NCI-H187 (cell line): ENCODE measurements at places on chromosomes 7 and 10.

DNA sequence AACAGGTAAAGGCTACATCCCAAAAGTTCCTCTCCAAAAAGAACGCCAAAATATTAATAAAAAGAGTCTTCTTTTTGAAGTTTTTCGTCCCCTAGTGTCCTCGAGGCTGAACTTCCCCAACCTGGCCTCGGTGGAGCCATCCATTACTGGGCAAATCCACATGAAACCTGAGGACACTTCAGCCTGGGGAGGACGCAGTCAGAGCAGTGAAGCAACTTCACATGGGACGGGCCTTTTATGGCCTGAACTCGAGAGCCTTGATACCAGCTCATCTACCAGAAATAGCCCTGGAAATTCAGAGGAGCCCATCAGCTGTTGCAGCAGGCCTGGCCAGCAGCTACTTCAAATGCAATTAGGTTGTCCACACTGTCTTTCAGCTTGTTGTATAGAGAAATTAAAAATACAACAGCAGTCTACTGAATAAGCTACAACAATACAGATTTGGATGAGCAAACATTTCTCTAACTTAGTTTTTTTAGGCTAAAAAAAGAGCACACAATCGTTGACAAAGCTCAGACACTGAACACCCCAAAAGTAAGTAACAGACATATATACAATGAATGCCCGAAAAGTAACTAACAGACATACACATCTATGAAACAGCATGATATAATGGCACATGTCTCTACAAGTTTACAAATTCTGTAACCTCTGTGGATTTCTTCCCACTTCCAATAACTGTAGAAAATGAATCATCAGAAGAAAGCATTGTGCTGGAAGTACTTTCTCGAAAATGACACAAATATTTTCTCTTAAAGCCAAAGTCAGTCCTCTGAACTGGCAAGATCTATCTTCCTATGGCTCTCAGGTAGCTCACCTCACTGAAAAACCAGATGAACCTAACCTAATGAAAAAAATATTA, at the start of gene SVIL:
Gene SVIL, minus strand, starts transcription at position 208 of the 862 bp plus-strand sequence. CDS start 79,913 bp downstream, outside the sequence.
- DNase-seq = no peak

GRCh38 chr7:5420067-5420880, 3.4 kb downstream of the TNRC18 start:
- DNase-seq = no peak

DNA sequence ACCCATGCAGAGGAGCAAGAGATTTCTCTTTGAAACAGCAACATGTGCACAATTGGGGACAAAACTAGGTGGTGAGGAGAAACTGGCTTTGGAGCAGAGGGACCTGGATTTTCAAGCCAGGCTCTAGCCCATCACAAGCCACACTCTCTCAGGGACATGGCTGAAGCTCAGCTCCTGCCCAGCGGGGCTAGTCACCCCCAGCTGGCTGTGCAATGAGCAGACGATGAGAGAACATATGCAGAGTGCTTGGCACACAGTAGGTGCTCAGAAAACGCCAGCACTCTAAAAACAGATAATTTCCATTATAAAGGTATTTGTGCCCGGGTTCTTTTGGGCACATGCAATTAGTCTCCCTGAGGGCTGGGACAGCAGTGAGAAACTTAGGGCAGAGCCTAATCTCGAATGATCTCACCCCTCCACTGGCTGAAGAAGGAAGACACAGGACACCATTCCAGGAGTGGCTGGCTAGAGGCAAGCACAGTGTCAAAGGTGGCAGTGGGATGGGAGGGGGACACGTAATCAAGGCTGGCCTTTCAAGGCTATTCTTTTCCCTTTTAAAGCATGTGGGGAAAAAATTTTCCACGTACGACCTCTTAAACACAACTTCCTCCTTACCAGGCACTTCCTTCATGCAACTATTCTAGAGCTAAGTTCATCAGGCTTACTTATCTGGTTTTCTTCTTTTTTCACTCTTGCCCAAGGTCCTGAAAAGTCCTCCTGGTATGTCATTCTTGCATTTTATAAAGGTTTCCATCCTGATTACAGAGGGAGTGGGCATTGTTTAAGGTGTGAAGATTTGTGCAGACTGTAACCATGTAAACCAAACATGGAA, 15.1 kb downstream of the FAM53B start:
- no peak for DNase-seq

DNA sequence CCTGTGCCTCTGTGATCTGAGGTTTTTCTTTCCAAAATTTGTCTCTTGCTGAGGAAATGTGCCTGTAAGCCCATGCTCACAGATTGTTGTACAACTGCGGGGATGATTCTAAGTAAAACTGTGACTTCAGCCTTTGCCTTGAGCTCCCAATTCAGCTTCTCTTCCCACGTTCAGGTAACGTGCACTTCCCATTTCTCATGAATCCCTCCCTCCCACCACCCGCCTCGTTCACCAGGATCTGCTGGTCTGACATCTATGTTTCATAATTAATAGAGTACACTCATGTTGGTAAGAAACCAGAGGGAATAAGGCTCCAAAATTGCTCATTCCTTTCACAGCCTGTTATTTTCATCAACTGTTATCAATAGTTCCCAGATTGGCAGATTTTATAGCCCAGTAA, 332.6 kb upstream of the TPK1 start:
- DNase-seq = no peak

DNA sequence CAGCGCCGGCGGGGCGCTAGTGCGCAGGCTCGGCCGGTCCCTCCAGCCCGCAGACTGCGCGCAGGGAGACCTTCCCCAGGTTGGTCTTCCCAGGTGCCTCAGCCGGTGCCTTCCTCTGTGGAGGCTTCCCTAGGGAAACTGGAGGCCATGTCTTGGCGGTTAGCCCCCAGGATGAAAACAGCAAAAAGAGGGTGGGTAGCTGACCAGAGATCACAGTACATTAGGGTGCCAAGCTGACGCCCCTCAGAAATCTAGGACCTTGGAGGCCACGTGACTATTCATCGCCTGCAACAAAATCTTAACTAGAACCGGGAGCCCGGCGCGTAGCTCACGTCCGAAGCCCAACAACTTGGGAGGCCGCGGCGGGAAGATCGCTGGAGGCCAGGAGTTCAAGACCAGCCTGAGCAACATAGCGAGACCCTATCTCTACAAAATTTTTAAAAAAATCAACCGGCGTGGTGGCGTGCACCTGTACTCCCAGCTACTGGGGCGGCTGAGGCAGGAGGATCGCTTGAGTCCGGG, 327 bp upstream of the FIS1 start:
- DNase-seq = no peak

- no peak for DNase-seq
These were observed 381.7 kb downstream of the THSD7A start for GRCh38 chr7:11450281-11450680.

DNA sequence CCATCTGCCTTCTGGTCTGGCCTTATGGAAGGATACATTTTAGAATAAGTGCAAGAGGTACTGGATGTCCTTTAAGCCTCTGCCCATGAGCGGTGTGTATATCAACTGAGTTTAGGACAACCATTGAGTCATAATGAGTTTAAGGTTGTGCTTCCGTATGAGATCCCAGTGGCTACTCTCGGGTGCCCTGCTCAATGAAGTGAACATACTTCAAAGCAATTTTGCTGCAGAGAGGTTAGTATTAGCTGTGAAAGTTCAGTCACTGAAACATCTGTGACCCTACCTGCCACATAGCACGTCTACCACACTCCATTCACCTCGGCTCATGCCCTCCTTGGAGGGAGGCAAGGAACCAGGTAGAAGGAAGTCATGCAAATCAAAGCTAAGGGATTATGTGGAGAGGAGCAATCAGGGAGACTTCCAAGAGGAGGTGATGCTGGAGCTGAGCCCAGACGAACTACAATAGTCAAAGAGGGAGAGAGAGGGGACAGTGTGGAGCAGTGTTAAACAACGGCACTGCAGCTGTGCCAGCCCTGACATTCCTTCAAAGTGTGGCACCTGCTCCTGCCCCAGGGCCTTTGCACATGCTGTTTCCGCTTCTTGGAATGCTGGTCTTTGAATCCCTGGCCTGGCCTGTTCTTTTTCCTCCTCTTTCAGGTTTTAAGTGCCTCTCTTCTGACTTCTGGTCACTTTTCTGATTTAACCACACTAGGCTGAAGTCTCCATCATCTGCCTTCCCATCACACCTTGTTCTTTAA, 25.4 kb downstream of the BTBD16 start:
- DNase-seq = no peak

DNA sequence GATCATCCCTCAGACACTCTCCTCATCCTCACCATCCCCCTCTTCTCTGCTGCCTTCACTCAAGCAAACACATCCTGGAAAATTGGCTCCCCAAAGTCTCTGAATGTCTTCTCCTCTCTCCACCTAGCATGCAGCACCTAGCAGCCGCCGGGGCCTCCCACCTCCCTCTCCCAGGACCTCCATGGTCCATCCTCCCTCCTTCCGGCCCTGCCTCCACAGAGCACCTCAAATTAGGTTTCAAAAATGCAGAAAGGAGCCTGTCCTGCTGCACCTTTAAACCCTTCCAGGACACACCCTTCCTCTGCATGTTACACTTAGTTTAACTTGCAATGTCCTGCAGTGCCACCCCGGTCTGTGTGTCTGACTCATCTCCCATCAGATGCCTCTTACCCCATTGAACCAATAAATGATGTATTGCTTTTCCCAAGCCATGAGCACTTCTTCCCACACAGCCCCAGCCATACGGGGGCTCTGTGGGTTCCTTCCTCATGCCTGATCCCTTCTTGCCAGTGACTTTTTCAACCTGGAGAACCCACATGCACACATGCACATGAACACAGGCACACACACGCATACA, 582.5 kb upstream of the MGMT start:
- no peak for DNase-seq

GRCh38 chr7:157739031-157739430, 402.2 kb downstream of the DNAJB6 start:
- no peak for DNase-seq

- DNase-seq = no peak
These were observed 69.3 kb downstream of the AP3M1 start for GRCh38 chr10:74081192-74081803.

- DNase-seq = no peak
These were observed 21.5 kb upstream of the GGCT start for GRCh38 chr7:30526163-30526562.

DNA sequence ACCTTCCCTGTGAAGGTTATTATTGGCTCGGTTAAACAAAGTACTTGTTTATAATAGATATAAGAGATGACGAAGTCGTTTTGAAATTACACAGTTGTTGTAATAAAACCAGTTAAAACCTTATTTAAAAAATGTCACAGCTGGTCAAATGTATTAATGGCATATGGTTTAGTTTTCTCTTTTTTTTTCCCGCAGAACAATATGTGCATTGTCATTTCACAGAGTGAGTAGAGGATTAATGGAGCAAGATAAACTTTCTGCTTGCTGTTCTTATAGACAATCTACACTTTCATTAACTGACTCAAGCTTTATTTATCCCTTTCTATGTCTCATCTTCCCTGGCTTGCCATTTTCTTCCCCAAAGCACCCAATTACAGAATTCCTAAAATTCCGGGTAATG, 404.3 kb upstream of the NPVF start:
- DNase-seq = no peak

DNA sequence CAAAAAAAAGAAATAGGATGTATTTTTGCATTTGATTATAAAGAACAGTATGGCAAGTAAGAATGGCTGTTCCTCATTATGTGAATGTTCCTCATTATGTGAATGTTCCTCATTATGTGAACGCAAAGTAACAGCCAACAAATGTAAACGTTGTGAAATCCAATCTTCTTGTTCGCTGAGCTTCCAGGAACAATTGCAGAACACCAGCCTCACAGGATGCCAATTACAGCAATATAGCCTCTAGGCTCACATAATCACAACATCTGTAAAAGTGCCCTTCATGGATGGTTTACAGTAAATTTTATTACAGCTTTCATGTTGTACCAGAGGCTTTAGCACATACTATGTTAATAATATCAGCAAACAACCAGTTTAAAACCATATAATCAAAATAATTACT, 71.6 kb downstream of the THSD7A start:
- DNase-seq = no peak

GRCh38 chr10:115003396-115003795, 65.4 kb downstream of the TRUB1 start:
- no peak for DNase-seq

DNA sequence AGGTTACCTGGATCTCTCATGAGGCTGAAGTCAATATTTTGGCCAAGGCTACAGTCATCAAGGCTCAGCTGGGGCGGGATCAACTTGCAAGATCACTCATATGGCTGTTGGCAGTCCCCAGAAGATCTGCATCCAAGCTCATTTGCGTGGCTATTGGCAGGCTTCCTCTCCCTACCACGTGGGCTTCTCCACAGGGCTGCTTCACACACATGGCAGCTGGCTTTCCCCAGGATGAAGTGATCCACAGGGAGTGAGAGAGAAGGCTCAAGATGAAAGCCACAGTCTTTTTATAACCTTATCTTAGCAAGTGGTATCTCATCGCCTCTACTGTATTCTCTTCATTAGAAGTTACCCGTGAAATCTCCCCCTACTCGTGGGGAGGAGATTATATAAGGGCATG, 167.4 kb downstream of the TMEM26 start:
- no peak for DNase-seq

- no peak for DNase-seq
These were observed 11.1 kb upstream of the GIMAP7 start for GRCh38 chr7:150503581-150503980.

DNA sequence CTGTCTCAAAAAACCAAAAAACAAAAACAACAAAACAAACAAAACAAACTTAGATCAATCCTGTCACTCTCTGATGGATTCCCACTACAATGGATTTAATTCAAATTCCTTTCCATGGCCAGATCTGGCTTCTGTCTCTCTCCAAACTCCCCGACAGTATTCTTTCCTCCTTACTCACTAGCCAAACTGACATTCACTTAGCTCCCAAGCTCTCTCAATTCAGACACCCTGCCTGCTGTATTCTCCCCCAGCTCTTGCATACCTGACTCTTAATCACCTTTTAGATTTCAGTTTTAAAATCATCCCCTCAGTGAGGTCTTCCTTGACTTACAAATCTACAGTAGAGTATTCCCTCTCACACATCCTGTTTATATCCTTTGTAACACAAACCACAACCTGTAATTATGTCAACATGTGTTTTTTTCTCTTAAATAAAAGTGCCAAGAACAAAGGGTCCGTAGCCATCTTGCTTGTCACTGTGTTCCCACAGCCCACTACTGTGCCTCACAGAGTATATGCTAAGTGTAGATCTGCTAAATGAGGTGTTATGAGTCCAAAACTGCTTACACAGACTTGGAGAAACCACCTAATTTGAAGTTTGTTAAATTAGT, 14.4 kb downstream of the HERPUD2 start:
- no peak for DNase-seq
